AG08396 (cell line): ENCODE measurements at places on chromosomes 7 and 10.

DNA sequence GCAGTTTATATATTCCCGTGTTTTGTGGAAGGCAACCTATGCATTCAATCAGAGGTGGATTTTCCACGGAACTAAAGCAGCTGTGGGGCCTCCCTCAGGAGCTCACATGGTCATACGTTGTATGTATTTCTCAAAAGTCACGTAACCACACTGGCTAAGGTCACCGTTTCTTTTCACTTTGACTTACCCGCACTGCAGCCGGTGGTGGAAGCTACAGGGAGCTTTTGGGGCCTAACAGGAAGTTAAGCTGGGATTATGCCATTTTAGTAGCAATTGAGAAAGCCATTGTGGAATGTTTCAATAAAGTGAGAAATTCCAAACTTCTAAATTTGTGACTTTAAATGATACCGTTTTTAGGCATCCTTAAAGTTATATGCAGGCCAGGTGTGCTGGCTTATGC is 111.2 kb upstream of the KLF6 start:
- DNase-seq, result no peak

- no peak for DNase-seq
Measured at GRCh38 chr10:72016608-72017300, 52.6 kb downstream of the CHST3 start.

- no peak for DNase-seq
Measured at GRCh38 chr7:5206686-5207085, 16.7 kb downstream of the WIPI2 start.

DNA sequence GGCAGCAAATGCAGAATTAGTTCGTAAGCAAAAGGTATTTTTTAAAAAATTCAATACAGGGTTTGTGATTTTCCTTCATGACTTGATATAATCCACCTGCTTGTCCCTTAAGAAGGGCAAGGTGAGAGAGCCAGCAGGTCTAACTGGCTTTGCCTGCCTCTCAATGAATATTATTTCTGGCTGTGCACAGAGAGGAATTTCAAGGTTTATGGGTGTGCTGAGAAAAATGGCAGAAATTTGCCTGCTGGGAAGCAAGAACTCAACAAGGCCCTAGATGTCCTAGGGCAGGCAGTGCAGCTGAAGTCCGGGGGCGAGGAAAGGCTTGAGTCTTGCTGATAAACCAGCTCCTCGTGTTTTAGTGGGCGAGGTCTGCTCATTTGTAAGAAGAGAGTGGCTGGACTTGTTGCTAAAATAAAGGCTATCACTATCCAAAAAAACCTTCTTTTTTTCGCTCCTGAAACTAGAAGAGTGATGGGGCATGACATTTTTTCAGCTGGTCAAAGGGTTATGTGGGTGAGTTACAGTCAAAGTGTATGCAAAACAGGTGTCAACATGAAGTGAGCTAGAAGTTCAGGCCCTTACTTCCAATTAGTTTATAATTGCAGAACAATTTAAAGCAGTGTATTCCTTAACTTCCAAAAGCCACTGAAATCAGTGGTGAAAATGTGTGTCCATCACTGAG is 385.8 kb upstream of the KLF6 start:
- no peak for DNase-seq
